ENCODE measurements at places on chromosomes 7 and 10. TPM values are rescaled to one million over a fixed set of nuclear protein-coding genes. Genes with fewer than 3 reads are reported as not detected.

Gene CYP3A7
- total RNA-seq: 1.9 TPM

Gene DPYSL4
- 4.7 TPM for total RNA-seq

Gene OPN1SW
- total RNA-seq: not detected

Gene STEAP4
- total RNA-seq: 0.33 TPM

Gene HTR5A
- not detected for total RNA-seq

Measured in adrenal gland (tissue), 19 donors.